Stimulated activated CD8-positive, alpha-beta memory T cell treated with anti-CD3 and anti-CD28 coated beads, Interleukin-7, amount 100 ng/mL, for 4 hours (primary cell): ENCODE measurements at places on chromosomes 4 and X.

DNA sequence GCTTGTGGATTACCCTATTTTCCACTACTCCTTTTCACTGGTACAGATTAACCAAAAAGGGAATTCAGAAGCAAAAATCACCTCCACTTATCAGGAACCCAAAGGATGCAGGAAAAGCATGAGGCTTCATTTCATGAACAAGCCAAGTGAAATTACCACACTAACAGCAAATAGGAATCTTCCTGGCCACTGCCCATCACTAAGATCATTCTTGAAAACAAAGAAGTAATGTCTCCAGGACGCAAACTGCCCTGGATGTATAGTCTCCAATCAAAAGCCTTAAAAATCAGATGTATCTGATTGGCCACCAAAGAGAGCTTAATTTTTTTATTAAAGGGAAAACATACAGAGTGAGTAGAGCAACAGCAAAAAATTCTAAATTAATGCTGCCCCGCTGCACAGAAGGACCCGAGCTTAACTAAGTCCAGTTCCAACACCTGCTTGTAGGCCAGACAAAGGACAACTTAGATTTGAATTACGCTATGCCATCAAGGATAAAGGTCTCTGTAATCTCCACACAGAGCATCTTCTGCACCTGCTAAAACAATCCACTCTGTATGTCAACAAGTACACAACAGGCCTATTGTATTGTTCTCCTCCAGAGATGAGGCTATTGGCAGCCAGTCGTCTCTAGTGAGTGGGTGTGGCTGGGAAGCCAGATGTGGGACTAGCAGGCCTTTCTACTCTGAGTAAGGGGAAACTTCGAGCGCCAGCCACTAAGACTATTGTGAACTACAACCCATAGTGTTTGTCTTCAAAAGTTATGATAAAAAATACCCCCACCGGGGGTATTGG is 12.4 kb downstream of the ZDHHC9 start:
- no peak for DNase-seq

DNA sequence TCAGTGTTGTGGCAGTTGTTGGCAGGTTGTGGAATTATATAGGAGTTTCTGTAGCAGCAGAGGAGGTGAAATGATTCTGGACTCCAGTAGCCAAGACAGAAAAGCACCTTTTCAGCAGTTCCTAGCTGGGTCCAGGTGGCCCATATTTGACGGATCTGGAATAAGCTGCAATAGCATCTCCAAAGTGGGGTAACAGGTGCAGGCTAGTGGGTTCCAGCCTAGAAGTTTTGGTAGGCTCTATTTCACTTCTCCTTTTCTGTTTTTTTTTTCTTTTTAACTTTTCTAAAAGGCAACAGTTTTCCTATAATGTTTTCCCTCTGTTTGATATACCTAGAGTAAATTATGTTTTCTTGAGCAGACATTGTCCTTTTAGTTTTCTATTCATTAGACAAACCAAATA is 392.5 kb downstream of the C4orf33 start:
- DNase-seq, result no peak

DNA sequence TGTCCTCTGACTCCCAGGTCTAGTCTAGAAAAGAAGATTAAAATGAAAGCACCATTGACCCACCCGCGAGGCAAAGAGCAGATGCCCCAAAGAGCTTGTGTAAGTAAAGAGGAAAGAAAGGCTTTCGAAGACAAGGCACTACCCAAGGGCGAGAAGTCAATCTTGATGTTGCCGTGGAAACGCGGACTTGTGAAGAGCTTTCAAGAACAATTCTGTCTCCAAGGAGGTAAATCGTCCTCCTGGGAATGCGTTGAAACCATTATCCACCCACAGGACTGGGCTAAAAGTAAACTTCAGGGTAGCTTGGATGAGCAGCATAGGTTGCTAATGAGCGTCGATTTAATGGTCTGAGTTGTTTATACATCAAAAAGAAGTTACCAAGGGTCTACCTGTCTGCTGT is 189.3 kb downstream of the DHRSX start:
- no peak for DNase-seq

GRCh38 chrX:43718956-43719355 is 62.9 kb downstream of the MAOA start:
- no peak for DNase-seq

DNA sequence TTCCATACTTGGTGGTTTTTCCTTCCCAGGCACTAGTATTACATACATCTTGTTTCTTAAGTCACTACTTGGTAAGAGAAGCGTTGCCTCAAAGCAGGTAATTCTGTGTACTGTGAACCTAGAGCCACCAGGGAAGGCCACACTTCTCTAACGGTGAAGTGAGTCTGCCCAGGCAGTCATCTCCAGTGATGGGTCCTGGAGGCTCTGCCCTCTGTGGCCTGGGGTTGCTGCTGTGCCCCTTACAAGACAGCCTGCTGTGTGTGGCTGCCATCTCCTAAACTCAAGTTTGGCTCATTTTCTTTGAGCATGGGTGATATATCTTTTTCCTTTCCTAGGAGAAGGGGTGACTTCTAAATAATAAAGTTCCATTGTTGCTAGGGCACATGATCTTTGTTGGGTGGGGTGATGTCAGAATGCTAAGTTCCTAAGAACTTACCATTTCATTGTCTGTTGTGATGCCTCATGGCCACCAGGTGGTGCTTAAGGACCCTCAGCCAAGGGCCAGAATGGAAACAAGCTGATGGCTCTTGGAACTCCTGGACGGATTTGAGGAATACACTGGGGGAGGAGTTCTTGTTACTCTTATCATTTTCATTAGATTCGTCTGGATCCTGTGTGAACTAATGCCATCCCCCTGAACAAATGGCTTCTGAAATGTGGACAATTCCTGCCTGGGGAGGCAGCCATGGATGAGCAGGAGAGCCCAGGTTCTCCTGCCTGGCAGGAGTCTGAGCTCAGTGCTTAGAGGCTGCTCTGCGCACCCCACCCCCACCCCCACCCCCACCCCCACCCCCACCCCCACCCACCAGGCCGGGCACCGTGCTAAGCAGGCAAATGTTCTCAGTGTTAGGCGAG is 41.1 kb upstream of the WDR1 start:
- DNase-seq, result peak; percentile 5

- DNase-seq, result no peak
These were observed 96.4 kb upstream of the MED14 start for GRCh38 chrX:40831750-40832149.

GRCh38 chr4:86307432-86307831 is 52.4 kb downstream of the MAPK10 start:
- DNase-seq, result no peak
